ENCODE measurements at places on chromosomes 6 and 20.
A peak's percentile ranks its signal among the peaks of the same experiment; 100 is the strongest.

GRCh38 chr20:34984756-34985261 is 29.1 kb downstream of the MYH7B start:
- DNase-seq = no peak

GRCh38 chr6:1970151-1970561 is 275.2 kb downstream of the GMDS start:
- no peak for DNase-seq

DNA sequence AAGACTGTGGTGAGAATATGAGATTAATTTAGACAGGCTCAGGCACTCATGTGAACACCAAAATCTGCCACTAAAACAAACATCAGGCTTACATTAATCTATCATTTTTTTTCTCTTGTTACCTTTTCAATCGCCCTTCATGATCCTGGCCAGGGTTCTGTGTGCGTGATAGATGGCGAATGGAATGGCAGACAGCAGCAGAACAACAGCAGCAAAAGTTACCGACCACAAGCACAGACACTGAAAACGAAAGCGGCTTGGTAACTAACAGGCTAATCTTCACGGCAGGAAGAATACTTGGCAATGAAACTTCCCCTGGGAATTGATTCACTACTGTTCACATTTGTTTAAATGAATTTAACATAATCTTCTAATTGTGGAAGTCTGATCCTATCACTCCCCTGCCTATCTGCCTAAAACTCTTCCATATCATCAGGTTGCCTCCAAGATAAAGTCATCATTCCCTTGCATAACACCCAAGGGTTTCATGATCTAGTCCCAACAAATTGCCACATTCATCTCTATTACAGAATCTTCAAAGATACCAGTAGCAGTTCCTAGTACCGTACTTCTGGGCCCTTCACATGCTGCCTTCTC is 28.7 kb downstream of the PTPRK start:
- peak; percentile 38 for DNase-seq

GRCh38 chr6:39322306-39322850 is at the start of gene KCNK16:
KCNK16 (minus strand) TSS chr6:39322702; CDS start chr6:39322540, 162 bp downstream.
- no peak for DNase-seq

DNA sequence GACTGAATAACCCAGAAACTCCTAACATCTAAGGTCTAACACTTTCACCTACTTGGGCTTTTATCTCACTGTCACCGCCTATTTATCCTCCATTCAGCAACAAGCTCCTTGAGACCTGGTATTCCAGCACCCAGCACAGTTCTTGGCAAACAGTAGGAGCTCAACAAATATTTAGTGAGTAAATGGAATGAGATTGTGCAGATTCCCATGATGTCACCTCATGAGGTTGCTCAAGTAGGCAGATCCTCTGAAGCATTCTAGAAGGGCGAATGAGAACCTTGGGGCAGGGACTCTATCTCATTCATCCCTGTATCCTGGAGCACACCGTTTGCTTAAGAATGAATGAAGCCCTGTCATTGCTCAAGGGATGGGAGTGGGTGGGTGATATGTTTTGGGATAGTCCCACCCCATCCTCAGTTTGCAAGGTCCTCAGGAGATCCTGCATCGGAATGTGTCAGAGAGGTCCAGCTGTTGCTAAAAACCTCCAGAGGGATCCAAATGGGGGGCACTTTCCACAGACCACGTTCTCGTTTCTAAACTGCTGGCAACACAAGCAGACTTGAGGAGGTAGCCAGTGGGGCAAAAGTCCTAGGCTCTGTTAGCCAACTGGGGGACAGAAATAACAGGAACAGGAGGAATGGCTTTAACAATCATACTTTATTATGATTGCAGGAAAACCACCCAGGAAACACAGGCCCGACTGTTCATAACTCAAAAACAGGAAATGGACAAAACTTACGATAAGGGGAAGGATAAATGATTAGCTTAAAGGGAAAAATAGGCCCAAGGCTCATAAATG is 42.0 kb downstream of the EDN1 start:
- DNase-seq = no peak

GRCh38 chr6:53603386-53604116 is 58.6 kb upstream of the GCLC start:
- DNase-seq = no peak

DNA sequence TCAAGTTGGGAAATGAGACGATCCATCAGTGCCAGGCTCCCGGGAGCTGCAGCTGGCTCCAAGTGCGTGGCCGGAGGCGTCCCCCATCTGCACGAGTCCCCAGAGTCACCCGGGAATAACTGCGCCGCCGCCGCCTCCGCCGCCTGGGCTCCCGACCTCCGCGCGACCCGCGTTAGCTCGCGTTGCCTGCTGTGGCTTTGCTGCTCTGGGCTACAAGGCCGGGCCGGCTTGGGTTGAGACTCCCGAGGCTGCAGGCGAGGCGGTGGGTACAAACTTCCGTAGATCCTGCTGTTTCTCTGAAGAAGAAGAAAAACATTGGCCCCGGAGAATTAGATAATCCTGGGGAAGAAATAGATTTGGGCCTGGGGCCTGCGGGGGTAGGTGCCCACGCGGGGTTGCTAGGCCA is 7.4 kb upstream of the LAMP5 start:
- peak; percentile 82 for DNase-seq

DNA sequence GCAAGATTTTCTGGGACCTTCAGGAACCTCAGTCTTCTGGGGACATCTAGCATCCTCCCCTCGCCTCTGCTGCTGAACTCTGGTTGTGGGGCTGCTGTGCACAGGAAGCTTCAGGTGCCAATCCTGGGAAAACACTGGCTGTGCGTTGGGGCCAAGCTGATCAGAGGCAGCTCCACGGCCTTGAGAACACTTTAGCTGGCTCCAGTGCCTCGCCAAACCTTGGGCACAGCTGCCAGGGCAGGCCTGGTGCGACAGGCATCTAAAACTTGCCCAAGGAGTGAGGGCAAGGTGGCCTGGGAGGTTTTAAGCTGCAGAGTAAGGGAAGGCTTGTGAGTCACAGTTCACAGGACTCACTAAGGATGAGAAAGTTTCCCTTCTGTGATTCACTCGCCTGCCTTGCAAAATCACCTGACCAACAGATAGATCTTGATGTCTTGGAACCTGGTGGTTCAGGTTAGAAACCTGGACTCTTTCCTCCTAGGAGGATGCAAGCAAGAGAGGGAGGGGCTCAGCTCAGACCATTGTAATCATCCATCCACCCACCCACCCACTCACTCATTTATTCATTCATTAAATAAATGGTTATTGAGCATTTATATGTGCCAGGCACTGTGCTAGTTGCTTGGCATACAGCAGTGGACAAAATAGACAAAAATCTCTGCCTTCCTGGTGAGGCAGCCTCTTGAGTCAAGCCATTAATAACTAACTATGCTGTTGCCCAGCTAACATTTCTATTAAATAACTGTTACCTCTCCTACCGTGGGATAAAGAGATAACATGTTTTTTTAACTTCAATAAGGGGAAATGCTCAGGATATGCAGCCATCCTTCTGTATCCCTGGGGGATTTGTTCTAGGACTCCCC is 2.5 kb upstream of the SPATS1 start:
- DNase-seq = no peak

- DNase-seq = no peak
Measured at GRCh38 chr20:7327810-7328209, 560.3 kb downstream of the BMP2 start.

- DNase-seq = peak; percentile 32
Measured at GRCh38 chr20:56808732-56809131, 179.6 kb downstream of the TFAP2C start.

DNA sequence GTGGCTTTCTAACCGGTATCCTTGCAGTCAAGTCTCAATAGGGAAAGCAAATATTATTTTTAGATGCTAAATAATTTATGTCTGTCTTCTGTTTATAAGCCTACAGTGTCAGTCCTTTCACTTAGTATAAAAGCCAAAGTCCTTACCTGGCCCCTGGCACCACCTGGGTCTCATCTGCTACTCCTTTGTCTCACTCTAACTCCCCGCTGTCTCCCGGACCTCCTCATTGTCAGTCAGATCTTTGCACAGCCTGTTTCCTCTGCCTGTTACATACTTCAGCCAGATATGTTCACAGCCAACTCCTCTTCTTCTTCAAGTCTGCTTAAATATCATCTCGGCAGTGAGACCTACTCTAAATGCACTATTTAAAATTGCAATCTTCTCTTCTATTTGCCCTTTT is 84.2 kb downstream of the THEMIS start:
- peak; percentile 52 for DNase-seq

GRCh38 chr6:31933537-31933936 is 6.0 kb downstream of the C2 start:
- no peak for DNase-seq

DNA sequence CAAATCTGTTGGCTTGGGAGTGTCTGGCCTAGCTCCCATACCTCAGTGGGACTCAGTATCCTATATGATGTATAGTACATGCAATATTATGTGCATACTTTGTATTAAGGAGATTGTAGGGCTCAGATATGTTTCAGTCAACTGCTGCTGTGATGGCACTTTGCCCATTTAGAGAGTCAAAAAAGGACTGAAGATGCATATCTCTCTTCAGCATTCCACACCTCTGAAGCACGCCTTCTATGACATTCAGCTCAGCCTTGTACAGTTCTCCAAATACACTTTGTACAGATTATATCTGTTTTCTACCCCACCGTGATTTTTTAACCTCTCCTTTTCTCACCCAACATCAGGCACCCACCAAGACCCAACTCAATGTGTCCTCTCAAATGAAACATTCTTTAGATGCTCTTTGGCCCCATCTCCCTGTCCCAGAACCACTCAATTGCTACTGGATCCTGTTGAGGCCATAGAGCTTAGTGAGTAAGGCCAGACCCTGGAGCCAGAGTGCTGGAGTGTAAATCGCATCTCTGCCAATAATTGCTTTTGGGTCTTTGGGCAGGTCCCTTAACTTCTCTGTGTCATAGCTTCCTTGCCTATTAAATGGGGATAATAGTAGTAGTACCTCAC is 15.6 kb downstream of the ENPP1 start:
- DNase-seq = no peak

- DNase-seq = no peak
Measured at GRCh38 chr20:10508060-10508459, 73.0 kb downstream of the SLX4IP start.

- no peak for DNase-seq
Measured at GRCh38 chr6:41269716-41270115, 16.8 kb downstream of the TREM1 start.

DNA sequence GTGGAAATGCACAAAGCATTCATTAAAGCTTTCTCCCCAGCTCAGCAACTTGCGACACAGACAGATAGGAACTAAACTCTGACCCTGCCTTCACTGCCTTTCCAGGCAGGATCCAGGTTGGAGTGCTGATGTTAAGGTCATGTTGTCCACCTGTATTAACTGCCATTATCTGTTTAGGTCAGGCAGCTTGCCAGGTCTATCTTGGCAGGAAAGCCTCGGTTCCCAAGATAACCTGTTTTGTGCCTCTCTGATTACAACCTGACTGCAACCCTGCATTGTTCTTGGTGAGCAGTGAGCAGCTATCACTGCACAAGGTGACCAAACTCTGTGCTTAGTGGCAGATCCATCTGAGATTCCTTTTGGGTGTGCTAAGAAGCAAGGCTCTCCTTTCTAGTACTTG is 23.2 kb upstream of the ELOVL2 start:
- DNase-seq = no peak

GRCh38 chr6:8074213-8074612 is 10.0 kb upstream of the BLOC1S5 start:
- no peak for DNase-seq

DNA sequence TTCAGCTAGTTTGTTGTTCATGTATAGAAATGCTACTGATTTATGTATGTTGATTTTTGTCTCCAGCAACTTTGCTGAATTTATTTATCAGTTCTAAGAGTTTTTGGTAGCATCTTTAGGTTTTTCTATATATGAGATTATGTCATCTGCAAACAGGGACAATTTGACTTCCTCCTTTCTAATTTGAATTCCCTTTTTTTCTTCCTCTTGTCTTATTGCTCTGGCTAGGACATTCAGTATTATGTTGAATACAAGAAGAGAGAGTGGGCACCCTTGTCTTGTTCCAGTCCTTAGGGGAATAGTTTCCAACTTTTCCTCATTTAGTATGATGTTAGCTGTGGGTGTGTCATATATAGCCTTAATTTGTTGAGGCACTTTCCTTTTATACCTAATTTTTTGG is 58.2 kb downstream of the CDH26 start:
- DNase-seq = no peak

DNA sequence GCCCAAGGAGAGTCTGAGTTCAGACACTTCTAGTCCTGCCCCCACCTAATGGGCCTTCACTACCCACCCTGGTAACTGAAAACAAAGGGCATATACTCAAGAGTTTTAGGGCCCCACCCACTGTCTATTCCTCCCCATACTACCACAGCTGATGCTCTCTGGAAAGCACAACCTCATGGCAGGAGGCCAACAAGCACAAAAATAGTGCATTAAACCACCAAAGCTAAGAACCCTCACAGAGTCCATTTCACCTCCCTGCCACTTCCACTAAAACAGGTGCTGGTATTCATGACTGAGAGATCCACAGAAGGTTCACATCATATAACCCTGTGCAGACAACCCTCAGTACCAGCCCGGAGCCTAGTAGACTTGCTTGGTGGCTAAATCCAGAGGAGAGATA is 132.1 kb upstream of the ADGRB3 start:
- DNase-seq = no peak

- no peak for DNase-seq
Measured at GRCh38 chr6:89208551-89208950, 8.6 kb downstream of the GABRR1 start.

DNA sequence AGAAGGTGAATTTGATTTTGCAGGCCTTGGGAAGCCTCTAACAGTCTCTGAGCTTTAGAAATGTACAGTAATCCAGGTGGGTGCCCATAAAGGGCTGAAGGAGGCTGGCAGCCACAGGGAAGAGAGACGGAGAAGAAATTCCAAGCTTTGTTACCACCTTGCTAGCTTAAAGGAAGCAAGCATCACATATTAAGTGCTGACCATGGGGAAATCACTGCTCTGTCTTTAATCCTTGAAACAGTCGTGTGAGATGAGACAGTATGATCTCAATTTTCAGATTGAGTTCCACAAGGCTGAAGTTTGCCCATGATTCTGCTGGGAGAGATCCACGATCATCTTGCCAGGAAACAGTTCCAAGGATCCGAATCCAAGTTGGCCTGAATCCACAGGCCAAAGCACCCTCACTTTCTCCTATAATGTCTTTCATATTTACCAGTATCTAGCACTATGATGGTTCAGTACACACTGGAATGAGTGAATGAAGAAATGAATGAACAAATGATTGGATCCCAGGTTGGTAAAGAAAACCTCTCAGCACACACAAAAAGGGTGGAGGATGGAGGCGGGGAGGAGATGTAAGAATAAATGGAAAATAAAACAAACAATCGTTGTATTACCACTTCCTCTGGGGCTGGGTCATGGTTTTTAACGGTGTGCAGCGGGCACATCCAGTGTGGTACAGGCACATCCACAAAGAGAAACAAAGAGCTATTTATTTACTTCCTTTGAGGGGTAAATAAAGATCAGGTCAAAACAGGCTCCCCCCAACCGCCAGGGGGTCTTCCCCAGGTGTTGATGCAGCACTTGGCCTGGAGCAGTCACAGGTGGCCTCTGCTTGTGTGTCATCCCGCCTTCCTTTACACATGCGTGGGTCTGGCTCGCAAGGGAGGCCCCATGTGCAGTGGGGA is 28.2 kb upstream of the TAF8 start:
- DNase-seq = no peak

DNA sequence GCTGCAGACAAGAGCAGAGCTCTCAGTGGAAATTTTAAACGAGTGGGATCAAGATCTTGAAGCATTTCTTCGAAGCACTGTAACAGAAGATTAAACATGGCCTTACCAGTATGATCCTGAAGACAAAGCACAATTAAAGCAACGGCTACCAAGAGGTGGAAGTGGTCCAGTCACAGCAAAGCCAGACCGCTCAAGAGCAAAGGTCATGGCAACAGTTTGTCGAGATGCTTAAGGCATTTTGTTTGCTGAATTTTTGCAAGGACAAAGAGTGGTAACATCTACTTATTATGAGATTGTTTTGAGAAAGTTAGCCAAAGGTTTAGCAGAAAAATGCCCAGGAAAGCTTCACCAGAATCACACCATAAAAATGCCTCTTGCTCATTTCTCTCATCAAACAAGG is 153.4 kb upstream of the CARMIL1 start:
- DNase-seq = no peak
